H1 (cell line): ENCODE measurements at places on chromosomes 6 and 20.

DNA sequence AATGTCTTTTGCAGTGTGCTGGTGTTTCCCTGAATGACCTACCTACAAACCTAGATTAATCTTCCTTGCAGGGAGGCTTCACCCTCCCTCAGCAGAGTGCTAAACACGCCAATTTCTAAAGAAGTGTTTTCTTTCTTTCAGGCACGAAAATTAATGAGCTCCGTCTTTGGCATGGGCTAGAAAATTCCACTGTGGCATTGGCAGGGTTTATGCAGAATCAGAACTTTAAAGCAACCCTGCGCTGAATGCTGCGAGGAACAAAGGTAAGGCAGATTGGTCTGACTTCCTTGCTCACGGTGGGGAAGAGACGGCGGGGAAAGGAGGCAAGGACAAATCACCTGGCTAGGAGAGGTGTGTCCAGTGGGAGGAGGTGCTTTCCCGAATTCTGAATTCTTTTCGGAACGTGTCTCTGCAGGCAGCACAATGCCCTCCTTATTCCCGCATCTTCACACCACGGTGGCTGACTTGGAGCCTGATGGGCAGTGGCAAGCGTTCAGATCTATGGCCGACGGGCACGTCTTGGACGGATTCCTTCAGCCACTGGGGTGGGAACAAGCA lies 6.2 kb upstream of the BANF2 start:
- DNase-seq = no peak

GRCh38 chr6:25112322-25112773 lies 166.8 kb upstream of the CARMIL1 start:
- DNase-seq = no peak

- no peak for DNase-seq
These were observed 878.6 kb upstream of the CITED2 start for GRCh38 chr6:140253096-140253495.

GRCh38 chr6:148599967-148600426 lies 146.8 kb upstream of the UST start:
- DNase-seq = peak; percentile 83

GRCh38 chr20:62737271-62737811 lies 28.7 kb downstream of the NTSR1 start:
- DNase-seq = no peak

- no peak for DNase-seq
These were observed 27.8 kb upstream of the PREP start for GRCh38 chr6:105430685-105431084.

DNA sequence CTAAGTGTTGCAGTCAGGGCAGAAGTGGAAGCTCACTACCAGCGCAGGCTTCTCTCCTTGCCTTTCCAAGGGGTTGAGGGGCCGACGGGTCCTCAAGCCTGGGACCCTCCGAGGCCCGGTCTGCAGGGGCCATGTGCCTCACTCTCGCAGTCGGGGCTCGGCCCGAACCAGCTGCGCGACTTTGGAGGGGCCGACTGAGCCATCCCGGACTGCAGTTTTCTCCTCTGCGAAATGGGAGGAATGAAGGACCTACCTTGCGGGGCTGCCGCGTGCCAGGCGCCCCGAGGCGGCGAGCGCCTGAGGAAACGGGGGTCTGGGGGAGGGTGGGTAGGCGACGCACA lies 5.6 kb downstream of the LZTS3 start:
- DNase-seq = no peak

GRCh38 chr6:7938562-7939183 lies 28.1 kb upstream of the TXNDC5 start:
- no peak for DNase-seq

- peak; percentile 34 for DNase-seq
These were observed 25.6 kb upstream of the SMOC2 start for GRCh38 chr6:168415098-168415992.

- DNase-seq = no peak
These were observed 94.0 kb upstream of the HIVEP1 start for GRCh38 chr6:11917951-11918738.

DNA sequence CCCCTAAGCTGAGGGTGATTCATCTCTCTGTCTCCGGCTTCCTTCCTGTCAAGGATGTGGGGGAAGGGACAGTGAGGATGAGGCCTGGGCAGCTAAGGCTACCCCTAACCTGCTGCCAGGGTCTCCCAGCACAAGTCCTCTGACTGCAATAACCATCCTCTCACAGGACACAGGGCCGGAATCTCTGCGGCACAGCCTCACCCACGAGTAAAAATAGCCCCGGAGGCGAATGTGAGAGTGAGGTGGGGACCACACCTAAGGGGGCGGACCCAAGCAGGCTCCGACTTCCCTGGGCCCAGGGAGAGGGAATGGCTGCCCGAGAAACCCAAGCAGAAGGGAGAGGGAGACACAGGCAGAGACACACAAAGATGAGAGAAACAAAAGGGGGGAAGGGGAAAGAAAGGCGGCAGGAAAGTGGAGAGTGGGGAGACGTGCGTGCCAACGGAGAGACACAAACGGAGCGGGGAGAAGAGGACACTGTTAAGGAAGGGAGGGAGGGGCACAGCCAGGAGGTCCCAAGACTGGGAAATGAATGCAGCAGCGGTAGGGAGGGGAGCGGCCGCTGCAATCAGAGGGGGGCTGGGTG lies 1.4 kb downstream of the CLIC1 start:
- DNase-seq = peak; percentile 56

DNA sequence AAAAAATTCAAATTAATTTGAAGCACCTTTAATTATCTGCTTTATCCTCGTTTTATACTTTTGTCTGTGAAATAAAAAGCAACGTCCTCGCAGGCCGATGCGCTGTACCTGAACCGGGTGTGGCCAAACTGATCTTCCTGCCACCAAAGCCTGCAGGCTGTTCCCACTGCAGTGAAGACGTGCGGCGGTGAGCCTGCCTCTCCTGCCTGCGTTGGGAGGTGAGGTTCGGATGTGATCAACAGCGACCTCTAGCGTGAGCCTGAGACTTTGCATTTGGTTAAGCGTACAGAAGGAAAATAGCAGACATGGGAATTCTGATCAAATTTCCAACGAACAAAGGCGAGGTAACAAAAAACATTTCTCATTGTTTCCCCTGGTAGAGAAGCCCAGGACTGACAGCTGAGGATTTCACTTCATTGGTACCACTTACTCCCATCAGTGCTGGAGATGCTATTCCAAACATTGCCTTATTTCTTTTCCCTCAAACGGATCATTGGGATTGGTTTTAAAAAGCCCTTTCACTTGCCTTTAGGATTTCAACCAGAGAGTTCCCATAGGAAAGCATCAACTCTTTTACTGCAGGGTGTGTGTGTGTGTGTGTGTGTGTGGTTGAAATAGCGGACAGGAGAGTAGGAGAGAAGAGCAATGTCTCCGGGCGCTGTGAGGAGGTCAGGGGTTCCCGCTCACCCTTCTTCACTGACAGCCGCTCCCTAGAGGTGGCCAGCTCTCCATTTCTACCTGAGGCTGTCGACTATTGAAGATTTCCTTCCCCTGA lies 56.6 kb upstream of the CCN6 start:
- peak; percentile 64 for DNase-seq

- DNase-seq = peak; percentile 60
These were observed 90.5 kb downstream of the GRM4 start for GRCh38 chr6:34055223-34055933.

DNA sequence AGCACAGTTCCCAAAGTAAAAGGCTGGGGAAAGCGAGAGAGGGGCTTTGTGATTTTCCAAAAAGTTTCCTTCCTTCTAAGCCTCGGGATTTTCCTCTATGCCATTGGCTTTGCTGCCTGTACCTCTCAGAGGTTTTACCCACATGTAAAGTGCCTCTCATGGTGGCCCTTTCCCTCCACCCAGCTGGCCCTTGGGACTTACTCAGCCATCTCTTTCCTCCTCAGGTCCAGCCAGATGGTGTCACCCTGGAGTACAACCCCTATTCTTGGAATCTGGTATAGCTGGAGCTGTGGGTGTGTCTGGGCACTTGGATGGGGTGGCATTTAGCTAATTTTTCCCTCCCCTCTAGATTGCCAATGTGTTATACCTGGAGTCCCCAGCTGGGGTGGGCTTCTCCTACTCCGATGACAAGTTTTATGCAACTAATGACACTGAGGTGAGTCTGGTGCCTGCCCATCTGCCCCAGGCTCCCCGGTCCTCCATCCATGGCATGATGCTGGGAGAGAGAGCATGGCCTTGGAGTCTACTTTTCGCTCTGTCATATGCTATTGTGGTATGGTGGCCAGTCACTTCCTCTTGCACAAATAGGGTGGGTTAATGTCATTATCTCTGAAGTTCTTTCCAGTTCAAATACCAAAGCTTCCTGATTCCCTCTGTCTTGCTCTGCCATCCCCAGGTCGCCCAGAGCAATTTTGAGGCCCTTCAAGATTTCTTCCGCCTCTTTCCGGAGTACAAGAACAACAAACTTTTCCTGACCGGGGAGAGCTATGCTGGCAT lies 1.1 kb downstream of the CTSA start:
- DNase-seq = no peak

DNA sequence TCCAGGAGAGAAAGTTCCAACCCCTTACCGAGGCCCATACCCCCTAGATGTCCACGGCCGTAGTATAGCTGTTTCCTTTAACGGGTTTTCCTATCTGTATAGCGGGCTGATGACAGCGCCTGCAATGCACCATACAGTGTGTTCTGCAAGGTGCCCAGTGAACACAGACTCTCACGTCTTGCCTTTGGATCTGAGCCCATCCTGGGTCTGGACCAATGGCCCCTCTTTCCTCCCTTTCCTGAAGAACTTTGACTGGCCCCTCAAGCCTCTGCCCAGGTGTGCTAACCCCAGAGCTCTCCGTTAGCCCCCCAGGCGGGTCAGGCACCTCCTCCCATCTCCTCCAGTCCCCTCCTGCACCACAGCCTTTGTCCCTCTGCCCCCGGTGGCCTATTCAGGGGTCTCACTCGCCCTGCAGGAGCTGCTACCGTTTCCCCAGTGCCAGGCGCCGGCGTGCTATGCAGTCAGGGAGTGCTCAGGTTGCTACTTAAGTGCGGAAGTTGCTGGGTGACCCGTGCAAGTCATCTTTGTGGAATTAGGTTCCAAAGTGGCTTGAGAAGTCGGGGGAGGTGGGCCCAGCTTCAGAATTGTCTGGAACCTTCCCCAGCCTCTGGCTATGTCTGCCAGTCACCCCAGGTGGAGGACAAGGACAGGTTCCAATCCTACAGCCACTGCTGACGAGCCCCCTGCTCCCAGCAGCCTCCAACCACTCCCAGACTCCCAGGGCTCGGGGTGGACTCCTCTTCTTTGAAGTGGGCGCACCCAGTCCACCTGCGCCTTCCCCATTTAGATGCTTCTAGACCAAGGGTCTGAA lies 35.0 kb upstream of the ZBP1 start:
- peak; percentile 57 for DNase-seq

DNA sequence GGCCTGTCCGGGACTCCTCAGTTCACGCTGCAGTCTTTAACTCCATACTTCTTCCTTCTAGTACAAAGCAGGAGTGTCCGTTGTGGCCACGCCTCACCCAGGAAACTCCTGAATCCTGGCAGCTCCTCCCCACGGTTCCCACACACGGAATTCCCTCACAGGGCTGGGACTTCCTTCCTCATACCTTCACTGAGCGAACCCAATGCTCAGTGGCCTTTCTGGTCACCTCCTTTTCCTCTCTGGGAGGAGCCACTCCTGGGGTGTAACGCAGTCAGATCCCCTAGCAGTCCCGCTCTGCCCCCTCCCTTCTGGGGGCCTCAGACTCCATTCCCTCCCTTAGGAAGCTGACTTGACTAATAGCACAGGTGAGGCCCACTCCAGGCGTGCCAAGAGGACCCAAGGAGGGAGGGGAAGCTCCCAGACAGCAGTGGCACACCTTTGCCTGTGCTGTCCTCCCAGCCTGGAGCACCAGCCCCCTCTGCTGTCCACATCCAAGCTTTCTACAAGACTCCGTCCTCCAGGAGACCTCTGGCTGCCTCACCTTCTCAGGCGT lies at the start of gene SLC52A3:
TSS of gene SLC52A3 (minus strand) at position 75 of the 553 bp plus-strand sequence. CDS start 2,726 bp downstream, outside the sequence.
- peak; percentile 27 for DNase-seq

- no peak for DNase-seq
These were observed 101.5 kb upstream of the ZNFX1 start for GRCh38 chr20:49379338-49379737.

DNA sequence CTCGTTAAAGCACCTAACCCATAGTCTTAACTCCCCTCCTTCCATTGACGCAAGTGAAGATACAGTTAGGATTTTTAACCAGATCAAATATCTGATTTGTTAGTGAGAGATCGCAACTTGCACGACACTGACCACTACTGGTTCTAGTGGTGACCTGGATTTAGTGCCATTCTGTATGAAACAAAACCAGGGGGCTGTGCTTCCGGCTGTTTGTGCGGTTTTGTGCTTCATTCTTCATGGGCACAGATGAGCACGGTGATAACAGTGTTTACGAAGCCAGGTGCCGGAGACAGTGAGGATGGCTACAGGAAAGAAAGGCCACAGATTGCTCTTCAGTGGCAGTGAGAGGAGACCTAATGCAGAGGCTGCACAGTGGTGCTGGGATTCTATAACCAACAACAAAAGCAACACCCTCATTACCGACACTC lies 75.5 kb downstream of the NOL4L start:
- no peak for DNase-seq

DNA sequence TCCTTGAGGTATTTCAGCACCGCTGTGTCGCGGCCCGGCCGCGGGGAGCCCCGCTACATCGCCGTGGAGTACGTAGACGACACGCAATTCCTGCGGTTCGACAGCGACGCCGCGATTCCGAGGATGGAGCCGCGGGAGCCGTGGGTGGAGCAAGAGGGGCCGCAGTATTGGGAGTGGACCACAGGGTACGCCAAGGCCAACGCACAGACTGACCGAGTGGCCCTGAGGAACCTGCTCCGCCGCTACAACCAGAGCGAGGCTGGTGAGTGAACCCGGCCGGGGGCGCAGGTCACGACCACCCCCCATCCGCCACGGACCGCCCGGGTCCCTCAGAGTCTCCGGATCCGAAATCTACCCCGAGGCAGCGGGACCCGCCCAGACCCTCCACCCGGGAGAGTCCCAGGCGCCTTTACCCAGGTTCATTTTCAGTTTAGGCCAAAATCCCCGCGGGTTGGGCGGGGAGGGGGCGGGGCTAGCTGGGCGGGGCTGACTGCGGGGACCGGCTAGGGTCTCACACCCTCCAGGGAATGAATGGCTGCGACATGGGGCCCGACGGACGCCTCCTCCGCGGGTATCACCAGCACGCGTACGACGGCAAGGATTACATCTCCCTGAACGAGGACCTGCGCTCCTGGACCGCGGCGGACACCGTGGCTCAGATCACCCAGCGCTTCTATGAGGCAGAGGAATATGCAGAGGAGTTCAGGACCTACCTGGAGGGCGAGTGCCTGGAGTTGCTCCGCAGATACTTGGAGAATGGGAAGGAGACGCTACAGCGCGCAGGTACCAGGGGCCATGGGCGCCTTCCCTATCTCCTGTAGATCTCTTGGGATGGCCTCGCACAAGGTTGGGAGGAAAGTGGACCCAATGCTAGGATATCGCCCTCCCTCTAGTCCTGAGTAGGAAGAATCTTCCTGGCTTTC lies 693 bp downstream of the HLA-F start:
- no peak for DNase-seq

DNA sequence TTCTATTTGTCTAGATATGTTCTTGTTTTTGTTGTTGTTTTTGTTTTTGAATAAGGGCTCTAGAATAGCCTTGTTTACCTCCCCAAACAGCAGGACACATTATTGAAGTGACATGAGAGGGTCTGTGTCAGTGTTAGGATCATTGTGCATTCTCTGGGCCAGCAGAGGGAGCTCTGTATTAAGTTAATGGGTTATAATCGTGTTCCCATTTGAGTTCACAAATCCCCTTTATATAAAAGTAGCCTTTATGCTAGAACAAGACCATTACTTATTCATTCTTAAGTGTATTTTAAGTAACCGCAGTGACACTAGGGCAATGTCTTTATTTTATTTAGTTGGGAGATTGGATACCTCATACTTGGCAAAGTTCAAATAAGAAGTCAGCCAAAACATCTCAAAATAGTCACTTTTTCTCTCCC lies 44.8 kb downstream of the STK4 start:
- no peak for DNase-seq

- DNase-seq = no peak
These were observed 17.8 kb downstream of the LRFN2 start for GRCh38 chr6:40569162-40569910.

GRCh38 chr6:127083963-127084310 lies 34.5 kb upstream of the RSPO3 start:
- no peak for DNase-seq
